ENCODE measurements at places on chromosomes 6 and 20. TPM values are rescaled to one million over a fixed set of nuclear protein-coding genes. Genes with fewer than 3 reads are reported as not detected.

The SPATA25 gene
- total RNA-seq: 2.4 TPM

DNA sequence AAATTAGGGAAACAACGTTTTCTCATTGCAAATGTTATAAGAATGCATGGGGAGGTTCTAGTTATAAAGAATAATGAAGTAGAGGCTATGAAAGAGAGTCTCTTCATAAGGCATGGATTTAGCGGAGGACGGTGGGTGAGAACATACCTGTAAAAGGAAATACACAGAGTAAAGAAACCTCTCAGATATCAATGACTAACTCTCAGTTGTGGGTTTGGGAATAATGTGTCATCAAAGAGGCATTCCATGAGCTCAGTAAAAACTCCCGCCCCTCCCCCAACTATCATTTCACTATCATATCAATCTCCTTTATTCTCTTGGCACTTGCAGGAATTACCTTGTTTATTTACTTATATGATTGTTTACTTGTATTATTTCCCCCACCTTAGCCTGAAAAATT lies 695.4 kb downstream of the PTPRT start:
- no peaks in the 10 kb centered on the region for H3K4me1 ChIP-seq
- no peak overlapping the region for H3K27ac ChIP-seq
- H3K4me3 ChIP-seq: no peak overlapping the region
- H3K36me3 ChIP-seq: no peaks in the 10 kb centered on the region
- H3K27me3 ChIP-seq: no peaks in the 10 kb centered on the region
- DNase-seq: no peak

DNA sequence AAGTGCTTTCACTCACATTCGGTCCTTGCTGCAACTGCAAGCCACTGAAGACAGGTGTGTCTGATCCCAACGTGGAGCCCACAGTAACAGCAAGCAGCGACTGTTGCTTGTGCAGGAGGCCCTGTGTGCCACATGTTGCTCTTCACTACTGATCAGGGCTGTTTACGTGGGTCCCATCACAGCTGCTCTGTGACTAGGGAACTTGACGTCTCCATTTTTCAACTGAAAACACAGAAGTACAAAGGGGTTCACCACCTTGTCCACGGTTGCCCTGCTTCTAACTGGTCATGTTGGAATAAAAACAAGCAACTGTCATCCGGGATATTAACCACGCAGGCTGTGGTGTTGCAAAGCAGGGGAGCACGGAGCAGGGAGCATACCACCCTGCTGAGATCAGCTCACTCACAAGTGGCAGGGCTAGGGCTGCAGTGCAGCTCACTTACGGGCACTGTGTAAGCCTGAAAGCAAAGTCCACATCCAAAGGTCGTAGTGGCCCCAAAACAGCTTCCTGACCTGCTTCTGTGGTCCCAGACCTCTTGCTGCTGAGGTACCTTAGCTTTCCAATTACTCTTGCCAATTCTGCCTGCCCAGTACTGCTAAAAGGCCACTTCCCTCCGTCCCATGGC lies 105.8 kb upstream of the DUSP22 start:
- H3K4me1 ChIP-seq: no peaks in the 10 kb centered on the region
- H3K27ac ChIP-seq: no peak overlapping the region
- H3K4me3 ChIP-seq: no peak overlapping the region
- no peaks in the 10 kb centered on the region for H3K36me3 ChIP-seq

The PROCR gene
- 4.9 TPM for total RNA-seq

GRCh38 chr20:62662422-62662821 lies 20.1 kb downstream of the SLCO4A1 start:
- no peaks in the 10 kb centered on the region for H3K36me3 ChIP-seq
- H3K27me3 ChIP-seq: no peaks in the 10 kb centered on the region
- H3K4me3 ChIP-seq: no peak overlapping the region
- no peak for DNase-seq
- no peak overlapping the region for H3K27ac ChIP-seq

GRCh38 chr6:157944983-157945931 lies 36.4 kb upstream of the SYNJ2 start:
- H3K4me1 ChIP-seq: no peaks in the 10 kb centered on the region
- no peak overlapping the region for H3K4me3 ChIP-seq
- no peak for DNase-seq
- H3K36me3 ChIP-seq: no peaks in the 10 kb centered on the region
- no peak overlapping the region for H3K27ac ChIP-seq

DNA sequence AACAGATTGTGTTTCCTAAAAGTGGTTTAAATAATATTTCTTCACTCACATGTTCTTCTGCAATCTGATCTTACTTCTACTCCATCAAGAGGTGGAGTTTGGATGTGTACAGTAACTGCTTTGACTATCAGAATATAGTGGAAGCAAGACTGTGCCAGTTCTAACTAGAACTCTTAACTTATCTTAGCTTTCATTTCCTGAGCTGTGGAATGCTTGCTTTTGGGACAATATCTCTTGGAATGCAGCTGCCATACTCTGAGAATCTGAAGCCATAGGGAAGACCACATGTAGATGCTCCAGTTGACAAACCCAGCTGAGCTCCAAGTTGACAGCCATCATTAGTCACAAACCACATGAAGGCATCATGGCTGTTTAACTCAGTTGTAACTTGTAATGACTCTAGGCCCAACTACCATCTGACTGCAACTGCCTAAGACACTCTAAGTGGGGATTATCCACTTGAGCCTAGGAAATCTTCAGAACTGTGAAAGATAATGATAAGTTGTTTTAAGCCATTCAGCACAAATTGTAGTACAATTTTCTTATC lies 40.8 kb upstream of the MAN1A1 start:
- no peaks in the 10 kb centered on the region for H3K4me1 ChIP-seq
- H3K27me3 ChIP-seq: no peaks in the 10 kb centered on the region
- H3K27ac ChIP-seq: no peak overlapping the region
- no peak for DNase-seq
- no peaks in the 10 kb centered on the region for H3K36me3 ChIP-seq
- H3K4me3 ChIP-seq: no peak overlapping the region

DNA sequence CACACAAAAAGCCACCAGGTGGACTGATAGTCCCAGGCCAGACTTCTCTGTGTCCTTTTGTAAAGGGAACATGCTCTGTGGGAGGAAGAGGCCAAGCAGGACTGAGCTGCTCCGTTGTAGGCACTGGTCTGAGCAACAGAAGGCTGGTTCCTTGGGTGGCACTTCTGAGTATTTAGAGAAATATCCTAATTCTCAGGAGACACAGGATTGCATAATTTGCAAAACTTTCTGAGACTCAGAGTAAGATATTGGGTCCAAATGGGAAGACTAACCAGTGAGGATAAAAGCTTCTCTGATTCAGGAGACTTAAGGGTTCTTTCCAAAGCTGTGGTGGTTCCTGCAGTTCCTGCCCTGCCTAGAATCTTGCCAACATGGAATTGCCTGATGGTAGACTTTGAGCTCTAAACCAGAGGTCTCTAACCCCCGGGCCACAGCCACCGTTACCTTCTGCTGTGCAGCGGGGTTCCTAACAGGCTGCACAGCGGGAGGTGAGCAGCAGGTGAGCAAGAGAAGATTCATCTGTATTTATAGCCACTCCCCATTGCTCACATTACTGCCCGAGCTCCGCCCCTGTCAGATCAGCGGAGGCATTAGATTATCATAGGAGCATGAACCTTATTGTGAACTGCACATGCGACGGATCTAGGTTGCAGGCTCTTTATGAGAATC lies 107.0 kb downstream of the OLIG3 start:
- H3K27ac ChIP-seq: no peak overlapping the region
- H3K4me3 ChIP-seq: no peak overlapping the region
- no peaks in the 10 kb centered on the region for H3K4me1 ChIP-seq
- no peaks in the 10 kb centered on the region for H3K27me3 ChIP-seq
- no peaks in the 10 kb centered on the region for H3K36me3 ChIP-seq
- DNase-seq: no peak

DNA sequence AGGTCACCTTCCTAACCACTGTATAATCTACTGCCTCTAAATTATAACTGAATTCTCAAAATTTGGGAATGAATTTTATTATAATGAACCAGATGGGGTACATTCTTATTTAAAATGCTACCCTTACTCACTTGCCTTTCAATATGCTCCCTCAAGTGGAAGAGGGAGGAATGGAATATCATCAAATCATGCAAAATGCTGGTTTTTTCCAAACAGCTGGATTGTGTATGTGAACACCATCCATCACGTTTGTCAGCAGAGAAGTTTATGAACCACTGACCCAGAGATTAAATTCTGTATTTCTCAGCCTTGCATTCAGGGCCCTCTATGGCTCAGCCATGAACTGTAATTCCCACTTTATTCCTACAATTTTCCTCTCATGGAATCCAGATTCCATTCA lies 40.5 kb downstream of the CBLN4 start:
- no peak for DNase-seq
- H3K4me1 ChIP-seq: no peaks in the 10 kb centered on the region
- H3K36me3 ChIP-seq: no peaks in the 10 kb centered on the region
- no peak overlapping the region for H3K27ac ChIP-seq

GRCh38 chr6:99588618-99589289 lies 17.9 kb upstream of the PRDM13 start:
- no peak overlapping the region for H3K27ac ChIP-seq
- peaks cover 10% of the 10 kb centered on the region for H3K4me1 ChIP-seq
- no peaks in the 10 kb centered on the region for H3K36me3 ChIP-seq

DNA sequence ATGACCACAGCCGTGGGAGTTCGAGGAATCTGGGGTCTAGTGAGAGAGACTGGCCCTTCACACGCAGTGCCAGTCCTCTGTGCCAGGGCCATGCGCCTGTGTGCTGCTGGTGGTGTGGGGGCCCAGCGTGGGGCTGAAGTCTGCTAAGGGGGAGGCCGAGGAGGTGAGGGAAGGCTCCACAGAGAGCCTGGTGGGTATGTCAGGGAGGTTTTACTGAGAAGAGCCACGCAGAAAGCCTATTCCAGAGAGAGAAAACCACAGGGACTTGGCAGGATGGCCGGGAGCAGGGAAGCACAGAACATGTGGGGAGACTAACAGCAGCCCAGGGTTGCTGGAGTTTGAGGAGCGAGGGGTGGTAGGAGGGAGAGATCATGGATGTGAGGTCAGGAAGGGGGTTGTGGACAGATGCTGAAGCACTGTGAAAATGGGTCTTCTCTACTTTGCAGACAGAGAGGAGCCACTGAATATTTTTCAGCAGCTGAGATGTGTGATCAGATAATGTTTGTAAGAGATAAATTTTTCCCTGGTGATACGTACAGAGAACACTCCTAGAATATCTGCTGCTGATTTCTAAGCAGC lies 35.3 kb downstream of the DUSP22 start:
- H3K4me1 ChIP-seq: peaks cover 14% of the 10 kb centered on the region
- H3K27me3 ChIP-seq: no peaks in the 10 kb centered on the region
- H3K27ac ChIP-seq: no peak overlapping the region

DNA sequence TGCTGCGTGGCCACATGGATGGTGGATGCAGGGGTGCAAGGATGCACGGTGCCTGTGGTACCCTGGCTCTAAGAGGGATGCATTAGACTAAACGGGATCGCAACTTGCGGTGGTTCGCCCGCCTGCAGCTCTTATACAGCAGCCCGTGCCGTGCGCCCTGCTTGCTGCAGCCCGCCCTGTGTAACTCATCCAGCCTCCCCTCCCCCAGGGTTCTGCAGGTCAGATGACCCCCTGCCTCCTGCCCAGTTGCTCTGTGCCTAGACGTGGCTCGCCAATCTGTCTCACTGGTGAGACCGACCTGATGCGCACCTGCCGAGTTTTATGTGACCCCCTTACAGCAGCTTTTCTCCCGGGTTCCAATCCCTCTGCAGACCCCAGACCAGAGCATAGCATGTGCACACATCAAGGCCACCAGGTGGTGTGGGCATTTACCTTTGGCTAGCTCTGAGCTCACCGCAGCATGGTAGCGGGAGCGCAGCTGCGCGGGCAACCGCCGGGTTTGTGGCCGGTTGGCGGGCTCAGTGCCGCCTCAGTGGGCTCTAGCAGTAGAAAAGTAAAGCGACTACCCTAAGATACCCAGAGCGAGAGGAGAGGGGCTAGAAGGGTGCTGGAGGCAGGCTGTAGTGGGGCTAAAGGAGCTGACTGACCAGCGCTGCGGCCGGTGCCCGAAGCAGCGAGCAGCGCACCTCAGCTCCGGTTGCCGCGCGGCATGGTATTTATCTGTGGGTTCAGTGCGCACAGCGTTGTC lies 693 bp upstream of the GNAS-AS1 start:
- no peaks in the 10 kb centered on the region for H3K4me1 ChIP-seq
- H3K27me3 ChIP-seq: peaks cover 13% of the 10 kb centered on the region
- DNase-seq: no peak
- peak overlapping the region; percentile 59 for H3K4me3 ChIP-seq
- H3K27ac ChIP-seq: no peak overlapping the region

DNA sequence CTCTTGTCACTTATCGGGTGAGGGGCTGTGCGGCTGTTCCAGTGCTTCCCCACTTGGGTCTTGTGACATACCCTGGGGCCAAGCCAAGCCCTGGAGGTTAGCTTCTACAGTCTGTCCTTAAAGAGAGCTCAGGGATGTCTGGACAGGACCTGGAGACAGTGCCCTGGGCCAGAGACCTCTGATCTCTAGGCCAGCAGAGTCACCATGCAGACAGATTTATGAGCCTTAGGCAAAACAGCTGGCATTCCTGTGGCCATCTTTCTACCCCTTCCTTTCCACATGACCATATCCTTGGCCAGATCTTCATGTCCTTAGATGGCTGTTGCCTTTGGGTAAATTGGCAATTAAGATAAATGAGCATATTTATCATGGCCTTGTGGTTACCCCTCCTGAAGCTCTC lies 678.6 kb downstream of the MAFB start:
- peak overlapping the region; percentile 31 for H3K27ac ChIP-seq
- DNase-seq: peak; percentile 24
- no peak overlapping the region for H3K4me3 ChIP-seq
- no peaks in the 10 kb centered on the region for H3K36me3 ChIP-seq
- H3K4me1 ChIP-seq: no peaks in the 10 kb centered on the region
- no peaks in the 10 kb centered on the region for H3K27me3 ChIP-seq

DNA sequence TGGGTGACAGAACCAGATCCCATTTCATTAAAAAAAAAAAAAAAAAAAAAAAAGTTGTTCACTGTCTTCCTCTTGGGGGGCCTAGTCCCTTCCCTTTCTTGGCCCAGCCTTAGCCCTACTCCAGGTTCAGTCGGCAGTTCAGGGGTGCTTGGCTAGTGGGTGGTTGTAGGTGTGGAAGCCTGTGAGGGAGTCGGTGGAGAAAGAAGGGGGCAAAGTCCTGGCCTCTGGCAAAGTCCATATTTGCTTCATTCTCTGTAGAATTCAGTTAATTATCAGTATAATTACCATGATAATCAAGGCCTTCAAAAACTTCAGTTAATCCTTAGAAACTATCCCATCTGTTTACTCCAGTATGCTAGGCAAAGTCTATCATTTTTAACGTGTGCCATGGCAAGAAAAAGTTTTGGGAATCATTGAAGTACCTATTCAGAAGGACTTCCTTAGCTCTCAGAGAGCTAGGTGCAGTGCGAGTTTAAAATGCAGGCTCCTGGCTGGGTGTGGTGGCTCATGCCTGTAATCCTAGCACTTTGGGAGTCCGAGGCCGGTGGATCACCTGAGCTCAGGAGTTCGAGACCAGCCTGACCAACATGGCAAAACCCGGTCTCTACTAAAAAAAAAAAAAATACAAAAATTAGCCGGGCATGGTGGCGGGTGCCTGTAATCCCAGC lies 205.7 kb upstream of the ARG1 start:
- H3K4me1 ChIP-seq: no peaks in the 10 kb centered on the region
- no peak overlapping the region for H3K4me3 ChIP-seq
- no peak for DNase-seq
- H3K27ac ChIP-seq: no peak overlapping the region
- H3K27me3 ChIP-seq: no peaks in the 10 kb centered on the region

The TMEM244 gene
- total RNA-seq: not detected

The AIF1 gene
- 4.5 TPM for total RNA-seq

- peak; percentile 83 for DNase-seq
- peak within 1 kb of the TSS; percentile 74 for H3K27ac ChIP-seq
- H3K36me3 ChIP-seq: no peaks in the 10 kb centered on the region
- H3K4me1 ChIP-seq: peaks cover 3% of the 10 kb centered on the region
These were observed at the start of gene ZSCAN16 for GRCh38 chr6:28124350-28124970. ZSCAN16 (plus strand) TSS chr6:28124609; CDS start chr6:28125444, 835 bp downstream.

Measured in psoas muscle (tissue), 8 donors.